NCI-H524 treated with DMSO at 0.1 percent for 48 hours (cell line): ENCODE measurements at places on chromosomes 16 and 17.

GRCh38 chr16:56211435-56211981 lies 20.2 kb downstream of the GNAO1 start:
- no peak for DNase-seq

GRCh38 chr17:42474276-42474675 lies 15.6 kb downstream of the ATP6V0A1 start:
- no peak for DNase-seq

GRCh38 chr16:50721549-50722404 lies 20.1 kb upstream of the CYLD start:
- no peak for DNase-seq

GRCh38 chr16:61243954-61244353 lies 792.3 kb downstream of the CDH8 start:
- DNase-seq: no peak

GRCh38 chr17:46141645-46142044 lies 51.6 kb downstream of the KANSL1 start:
- no peak for DNase-seq

DNA sequence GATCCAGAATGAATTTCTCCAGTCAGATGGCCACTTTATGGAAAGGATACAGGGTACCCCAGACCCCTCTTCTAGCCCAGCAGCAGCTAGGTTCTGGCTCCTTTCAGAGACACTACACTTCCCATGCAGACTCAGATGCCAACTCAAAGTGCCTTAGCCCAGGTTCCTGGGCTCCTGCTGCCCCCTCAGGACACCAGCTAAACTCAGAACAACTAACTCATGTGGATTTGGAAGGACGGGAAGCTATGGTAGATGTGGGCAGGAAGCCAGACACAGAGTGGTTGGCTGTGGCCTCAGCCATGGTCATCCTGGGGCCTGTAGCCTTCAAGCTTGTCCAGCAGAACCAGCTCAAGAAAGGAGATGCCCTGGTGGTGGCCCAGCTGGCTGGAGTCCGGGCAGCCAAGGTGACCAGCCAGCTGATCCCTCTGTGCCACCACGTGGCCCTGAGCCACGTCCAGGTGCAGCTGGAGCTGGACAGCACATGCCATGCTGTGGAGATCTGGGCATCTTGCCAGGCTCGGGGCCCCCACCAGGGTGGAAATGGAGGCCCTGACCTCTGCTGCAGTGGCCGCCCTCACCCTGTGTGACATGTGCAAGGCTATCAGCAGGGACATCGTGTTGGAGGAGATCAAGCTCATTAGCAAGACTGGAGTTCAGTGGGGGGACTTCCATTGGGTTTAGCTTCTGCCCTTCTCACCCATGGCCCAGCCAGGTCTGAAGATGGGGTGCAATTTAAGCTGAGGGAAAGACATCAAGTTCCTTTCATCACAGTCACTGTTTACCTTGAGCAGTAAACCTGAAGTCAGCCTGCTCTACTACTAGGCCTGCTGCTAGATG lies 111.8 kb downstream of the N4BP1 start:
- DNase-seq: no peak

DNA sequence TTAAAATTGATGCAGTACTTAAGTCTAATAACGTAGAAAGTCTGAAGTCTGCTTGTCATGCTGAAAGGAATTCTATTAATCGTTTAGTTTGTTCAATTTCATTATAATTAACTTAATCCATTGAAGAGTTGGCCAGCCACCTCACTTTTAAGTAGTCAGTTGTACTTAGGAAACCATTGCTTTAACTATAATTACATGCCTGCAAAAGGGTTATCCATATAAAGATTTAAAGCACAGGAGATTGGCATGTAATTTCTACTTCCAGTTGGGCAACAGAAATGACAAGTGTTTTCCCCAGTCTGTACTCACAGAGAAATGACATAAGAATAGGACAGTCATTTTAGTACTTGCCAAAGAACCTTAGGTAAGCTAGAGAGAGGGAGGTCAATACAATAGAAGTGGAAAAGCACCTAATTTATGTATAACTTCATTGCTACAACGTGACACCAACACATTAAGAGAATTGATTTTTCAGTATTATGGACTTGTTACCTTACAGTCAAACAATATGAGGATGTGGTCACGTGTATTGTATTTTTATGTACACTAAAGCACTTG lies 3.7 kb upstream of the USP32 start:
- DNase-seq: no peak

- DNase-seq: no peak
Measured at GRCh38 chr16:81532491-81533174, 88.0 kb downstream of the CMIP start.

DNA sequence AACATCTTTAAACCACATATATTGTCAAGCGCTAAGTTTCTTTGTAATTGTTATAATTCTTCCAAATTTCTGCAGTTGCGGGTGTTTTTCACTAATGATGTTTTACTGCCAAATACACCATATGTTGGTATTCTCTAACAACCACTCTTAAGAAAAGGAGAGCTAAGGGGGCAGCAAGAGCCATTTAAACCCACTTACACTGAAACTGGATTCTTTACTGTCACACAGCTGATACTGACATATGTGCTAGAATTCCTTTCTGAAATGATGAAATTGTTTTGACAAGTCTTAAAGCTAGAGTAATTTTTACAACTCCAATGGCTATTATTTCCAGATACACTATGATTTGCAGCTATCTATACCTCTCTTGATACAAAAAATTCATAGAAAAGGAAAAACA lies 483.1 kb downstream of the CDH11 start:
- peak; percentile 90 for DNase-seq
